NCI-H2107 (cell line): ENCODE measurements at places on chromosomes 1 and 21.

DNA sequence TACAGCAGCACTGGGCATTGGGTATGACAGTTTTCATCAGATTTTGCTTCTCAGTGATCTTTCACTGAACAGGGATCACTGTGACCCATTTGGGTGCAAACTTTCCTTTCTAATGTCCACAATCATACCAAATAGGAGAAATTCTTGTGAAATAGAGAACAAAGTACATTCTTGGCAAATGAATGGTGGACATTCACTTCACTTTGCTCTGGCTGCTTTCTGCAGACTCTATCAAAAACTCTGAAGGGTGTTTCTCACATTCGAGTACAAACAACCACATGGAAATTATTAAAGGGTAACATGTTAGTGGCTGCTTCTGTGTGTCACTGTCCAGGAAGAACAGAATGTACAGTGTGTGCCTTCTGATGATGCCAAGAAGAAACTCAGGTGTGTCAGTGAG lies 61.9 kb upstream of the ADAM30 start:
- DNase-seq, result no peak

DNA sequence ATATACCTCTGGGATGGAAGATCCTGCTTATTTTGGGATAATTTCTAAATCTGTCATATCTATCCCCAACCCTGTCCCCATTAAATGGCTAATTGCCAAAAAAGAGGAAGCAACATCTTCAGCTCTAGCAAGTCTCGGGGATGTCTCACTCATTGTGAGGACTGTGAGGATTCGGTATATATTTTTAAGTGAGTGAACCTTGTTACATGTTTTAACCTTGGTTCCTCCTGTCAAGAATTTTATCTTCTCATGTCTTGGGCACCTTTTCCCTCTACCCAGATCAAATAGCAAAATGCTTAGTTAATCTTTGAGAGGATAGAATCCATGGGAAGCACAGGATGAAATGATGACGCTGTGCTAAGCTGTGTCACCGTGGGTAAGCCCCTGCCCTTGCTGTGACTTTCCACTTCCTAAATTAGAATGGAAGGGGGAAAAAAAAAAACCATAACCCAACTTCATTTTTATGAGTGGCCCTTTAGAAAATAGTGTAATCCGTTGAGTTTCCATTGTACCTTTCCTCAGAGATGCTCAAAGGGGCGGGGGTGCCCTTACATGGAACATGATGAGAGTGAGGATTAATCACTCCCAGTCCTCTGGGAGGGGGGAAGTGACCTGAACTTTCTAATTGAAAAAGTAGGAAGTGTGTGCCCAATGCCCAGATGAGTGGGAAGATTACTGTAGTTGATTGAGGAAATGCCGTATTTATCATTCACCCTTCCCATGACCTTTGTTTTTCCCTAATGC lies 7.6 kb downstream of the ATP1A1 start:
- DNase-seq, result no peak

GRCh38 chr1:115329965-115330364 lies 8.1 kb downstream of the NGF start:
- no peak for DNase-seq

DNA sequence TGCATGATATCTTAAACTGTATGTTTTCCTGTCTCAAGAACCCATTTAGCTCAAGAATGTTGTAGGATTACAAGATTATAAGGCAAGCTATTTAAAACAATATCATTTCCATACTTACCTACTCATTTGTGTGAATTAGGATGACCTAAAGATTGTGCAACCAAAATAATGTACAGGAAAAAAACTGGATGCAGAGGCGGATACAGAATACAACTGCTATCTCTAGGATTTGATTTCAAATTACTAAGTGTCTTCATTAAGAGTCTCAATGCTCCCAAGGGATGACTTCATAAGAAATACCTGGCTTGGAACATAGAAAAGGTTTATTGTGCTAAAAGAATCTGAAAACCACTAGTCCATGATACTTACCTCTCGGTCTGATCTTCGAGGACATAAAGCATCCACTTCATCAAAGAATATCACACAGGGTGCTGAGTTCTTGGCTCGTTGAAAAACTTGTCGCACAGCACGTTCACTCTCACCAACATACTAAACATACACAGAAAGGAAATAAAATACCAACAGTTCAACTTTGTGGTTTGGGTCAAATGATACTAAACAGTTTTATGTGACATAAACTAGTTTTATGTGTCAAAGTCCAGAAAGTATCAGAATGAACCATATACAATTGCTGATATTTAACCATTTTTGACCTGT lies 54.9 kb downstream of the NVL start:
- DNase-seq, result no peak

DNA sequence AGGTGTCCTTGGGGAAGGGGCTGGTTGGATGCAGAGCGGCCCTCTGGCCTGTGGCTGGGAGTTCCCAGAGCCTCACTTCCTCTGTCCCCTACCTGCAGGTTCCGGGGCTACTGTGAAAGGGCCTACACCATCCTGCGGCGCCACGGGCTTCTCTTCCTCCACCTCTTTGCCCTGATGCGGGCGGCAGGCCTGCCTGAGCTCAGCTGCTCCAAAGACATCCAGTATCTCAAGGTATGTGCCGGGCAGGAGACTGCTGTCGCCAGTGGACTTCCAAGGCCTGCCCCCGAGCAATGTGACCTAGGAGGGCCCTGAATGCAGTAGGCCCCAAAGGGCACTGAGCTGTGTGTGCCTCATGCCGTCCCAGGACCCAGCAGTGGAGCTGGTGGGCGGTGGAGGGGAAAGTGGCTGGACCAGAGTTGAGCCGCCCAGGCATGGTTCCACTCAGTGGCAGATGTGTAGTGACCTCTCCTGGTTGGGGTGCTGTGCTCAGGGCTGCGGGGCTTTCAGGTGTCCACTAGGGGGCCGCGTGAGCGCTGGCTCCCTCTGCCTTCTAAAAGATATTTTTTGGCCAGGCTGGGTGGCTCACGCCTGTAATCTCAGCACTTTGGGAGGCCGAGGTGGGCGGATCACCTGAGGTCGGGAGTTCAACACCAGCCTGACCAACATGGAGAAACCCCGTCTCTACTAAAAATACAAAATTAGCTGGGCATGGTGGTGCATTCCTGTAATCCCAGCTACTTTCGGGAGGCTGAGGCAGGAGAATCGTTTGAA lies 73.4 kb downstream of the PIK3CD start:
- no peak for DNase-seq

DNA sequence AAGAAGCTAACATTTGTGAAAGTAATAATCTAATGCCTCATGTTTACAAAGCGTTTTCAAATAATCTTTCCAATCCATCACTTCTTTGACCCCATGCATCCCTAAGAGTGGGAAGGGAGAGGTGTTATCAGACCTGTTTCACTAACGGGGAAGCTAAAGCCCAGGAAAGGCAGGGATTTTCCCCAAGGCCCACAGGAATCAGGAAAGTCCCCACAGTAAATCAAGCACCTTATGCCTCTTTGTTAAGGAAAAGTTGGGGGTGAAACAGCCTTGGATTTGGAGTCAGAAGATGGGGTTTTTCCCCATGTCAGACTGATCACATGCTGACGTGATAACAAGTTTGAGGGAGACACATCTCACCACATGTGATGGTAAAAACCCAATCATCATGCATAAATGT lies 20.0 kb upstream of the ANGPTL7 start:
- DNase-seq, result no peak

- no peak for DNase-seq
Measured at GRCh38 chr1:181969902-181970301, 91.6 kb downstream of the ZNF648 start.

DNA sequence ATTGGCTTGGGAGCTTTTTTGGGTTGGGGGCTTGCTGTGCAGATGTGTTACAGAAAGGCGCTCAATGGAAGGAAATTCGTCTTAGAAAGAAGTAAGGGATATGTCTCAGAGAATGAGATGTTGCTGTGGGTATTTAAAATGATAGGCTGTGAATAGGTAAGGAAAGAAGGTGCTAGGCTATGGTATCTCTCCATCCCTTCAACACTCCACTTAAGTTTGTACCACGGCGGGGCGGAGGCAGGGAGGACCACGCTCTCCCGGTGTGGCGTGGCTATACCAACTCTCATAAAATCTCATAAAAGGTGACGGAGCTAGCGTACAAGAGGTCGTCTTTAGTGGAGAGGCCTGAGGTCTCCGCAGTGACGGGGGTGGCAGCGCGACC lies 305 bp upstream of the RPS6KC1 start:
- DNase-seq, result no peak

DNA sequence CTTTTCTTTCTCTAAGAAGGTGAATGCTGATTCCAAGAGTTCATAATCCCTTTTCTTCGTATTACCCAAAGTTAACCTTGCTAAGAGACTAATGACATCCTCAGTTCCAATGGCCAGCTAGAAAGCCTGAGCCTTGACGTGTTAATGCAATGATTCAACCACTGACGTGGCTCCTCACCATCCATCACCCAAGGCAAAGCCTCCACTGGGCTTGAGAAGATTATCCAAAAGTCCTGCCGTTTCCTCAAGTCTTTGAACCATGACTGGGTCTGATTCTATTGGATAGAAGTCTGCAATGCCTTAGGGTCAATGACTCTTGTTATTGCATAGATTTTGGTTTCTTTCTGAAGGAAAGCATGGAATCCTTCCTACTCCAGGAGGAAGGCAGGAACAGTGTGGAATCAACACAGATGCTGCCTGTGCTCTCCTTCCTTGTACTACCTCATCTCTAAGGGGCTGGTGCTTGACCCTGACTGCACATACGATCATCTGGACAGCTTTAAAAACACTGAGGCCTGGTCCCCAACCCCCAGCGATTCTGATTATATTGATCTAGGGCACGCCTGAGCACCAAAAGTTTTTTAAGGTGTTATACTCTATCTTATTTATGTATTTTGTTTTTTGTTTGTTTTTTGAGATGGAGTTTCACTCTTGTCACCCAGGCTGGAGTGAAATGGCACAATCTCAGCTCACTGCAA lies 69.3 kb upstream of the ANGPTL1 start:
- no peak for DNase-seq

GRCh38 chr21:25441835-25442234 lies 165.4 kb downstream of the MRPL39 start:
- no peak for DNase-seq

DNA sequence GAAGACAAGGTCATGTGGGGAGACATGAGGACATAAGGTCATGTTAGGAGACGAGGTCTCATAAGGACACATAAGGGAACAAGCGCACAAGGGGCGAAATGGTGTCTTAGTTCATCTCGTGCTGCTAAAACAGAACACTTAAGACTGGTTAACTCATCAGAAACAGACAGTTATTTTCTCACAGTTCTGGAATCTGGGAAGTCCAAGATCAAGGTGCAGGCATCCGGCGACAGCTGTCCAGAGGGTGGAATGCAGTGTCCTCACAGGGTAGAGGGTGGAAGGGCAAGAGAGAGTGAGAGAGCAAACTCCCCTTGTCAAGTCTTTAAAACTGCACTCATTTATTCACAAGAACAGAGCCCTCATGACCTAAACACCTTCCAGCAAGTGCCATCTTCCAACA lies 34.6 kb upstream of the PDPN start:
- no peak for DNase-seq

GRCh38 chr1:149903836-149904491 lies 4.6 kb downstream of the BOLA1 start:
- no peak for DNase-seq
